ENCODE measurements at places on chromosomes 7 and 10.

- no peak for ATAC-seq
These were observed 507.4 kb downstream of the SORCS3 start for GRCh38 chr10:105148456-105148855.

DNA sequence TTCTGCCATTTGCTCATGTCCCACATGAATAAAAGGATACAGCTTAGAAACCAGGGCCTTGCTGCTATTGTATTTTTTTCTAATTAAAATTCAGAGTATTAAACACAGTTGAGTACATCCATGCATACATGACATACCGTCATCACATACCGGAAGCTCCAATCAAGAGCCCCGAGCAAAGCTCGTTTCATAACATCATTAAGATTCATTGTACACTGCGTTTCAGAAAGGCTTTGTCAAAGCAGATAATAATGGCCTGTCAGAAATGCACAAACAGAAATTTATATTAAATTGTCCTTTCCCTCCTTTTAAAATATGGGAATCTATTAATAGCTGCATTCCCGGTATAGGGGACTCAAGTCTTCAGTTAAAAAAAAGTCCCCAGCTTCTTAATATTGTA, 103.4 kb downstream of the PRTFDC1 start:
- no peak for ATAC-seq

DNA sequence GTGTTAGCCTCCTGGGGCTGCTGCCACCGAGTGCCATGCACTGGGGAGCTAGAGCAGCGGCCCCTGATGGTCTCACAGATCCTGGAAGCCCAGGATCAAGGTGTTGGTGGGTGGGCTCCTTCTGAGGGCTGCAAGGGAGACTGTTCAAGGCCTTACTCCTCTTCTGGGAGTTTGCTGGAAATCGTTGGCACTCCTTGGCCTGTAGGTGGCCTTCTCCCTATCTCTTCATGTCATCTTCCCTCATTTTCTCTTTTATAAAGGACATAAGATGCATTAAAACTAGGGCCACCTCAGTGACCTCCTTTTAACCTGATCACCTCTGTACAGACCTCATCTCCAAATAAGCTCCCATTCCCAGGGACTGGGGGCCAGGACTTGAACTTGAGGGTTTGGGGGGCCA, 27.0 kb upstream of the ZNF862 start:
- ATAC-seq: peak; percentile 60

- ATAC-seq: no peak
These were observed 7.5 kb upstream of the CYTH3 start for GRCh38 chr7:6279937-6280336.

GRCh38 chr10:11097686-11098085, 80.0 kb downstream of the CELF2 start:
- no peak for ATAC-seq

DNA sequence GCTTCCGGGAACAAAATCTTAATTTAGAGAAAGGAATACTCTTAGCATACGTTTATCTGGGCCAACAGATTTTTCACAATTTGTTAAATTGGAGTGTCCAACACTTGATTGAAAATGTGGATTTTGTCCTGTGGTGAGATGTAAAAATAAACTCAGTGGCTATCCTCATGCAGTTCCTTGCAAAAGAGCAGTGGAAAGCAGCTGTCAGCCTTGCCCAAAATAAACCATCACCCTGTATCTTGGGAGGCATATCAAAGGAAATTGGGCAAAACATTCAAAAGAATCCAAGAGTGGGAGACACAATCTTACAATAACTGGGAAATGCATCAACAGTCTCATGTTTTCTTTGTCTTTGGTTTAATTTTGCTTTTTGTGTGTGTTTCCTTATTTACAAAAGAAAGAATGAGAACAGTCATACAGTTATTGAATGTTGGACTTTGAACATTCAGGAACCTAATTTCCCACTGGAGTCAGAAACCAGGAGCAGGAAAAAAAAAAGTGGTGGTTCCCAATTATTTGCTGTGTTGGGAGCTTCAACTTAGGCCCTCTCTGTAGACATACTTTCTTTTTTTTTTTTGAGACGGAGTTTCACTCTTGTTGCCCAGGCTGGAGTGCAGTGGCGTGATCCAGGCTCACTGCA, 44.4 kb upstream of the DGKI start:
- ATAC-seq: no peak

- no peak for ATAC-seq
These were observed 1.1 kb upstream of the ASB10 start for GRCh38 chr7:151188252-151188542.

DNA sequence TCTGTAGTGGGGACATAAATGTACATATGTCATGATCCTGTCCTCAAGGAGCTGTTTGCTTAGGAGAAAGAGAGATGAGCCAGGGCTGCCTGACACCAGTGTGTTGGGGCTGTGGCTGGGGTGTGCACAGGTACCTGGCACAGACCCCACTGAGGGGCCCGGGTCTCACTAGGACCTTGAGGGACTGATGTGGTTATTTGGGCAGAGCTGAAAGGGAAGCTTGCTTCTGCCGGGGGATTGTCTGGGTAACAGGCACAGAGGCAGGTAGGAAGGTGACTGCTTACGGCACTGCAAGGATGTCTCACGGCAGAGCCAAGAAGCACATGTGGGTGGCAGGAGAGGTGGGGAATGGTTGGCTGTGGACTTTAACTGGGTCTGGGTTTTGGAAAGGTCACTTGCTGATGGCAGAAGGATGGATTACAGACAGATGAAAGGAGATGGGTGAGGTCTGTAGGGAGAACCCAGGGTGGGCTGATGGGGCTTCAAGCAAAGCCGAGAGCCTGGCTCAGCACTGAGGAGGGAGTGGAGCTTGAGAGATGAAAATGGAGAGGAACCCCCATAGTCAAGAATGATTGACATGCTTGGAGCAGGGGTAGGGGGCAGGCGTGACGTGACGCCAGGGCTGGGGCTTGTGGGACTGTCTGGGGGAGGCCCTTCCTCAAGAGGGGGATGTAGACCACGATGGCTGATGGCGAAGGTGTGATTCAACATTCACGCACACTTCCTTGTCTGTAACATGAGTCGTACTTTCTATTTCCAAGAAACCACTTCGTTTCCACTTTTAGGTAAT, 207.7 kb upstream of the SHH start:
- ATAC-seq: no peak

- ATAC-seq: peak; percentile 60
These were observed 47.3 kb upstream of the OIT3 start for GRCh38 chr10:72846238-72846637.

DNA sequence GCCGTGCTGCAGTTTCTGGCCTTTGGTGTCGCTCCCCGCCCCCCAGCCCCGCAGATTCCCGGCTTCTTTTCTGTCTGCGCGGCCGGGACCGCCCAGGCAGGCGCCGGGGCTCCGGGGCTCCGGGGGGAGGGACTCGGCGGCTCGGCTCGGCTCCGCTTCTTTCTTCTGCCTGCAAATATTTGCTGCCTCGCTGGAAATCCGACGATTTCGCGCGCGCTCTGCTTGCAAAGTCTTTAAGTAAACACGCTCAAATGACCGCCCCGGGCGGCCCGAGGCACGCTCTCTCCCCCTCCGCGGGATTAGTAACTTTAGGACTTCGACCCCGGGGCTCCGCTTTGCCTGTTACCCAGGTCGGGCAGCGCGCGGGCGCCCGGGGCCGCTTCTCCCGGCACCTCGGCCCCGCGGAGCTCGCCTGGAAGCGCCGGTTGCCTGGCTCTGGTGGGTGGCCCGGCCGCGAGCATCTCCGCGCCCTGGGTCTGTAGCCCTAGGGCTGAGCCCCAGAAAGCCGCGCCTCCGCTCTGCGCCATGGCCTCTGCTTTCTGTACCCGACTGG, 3.9 kb upstream of the GATA3 start:
- ATAC-seq: no peak

DNA sequence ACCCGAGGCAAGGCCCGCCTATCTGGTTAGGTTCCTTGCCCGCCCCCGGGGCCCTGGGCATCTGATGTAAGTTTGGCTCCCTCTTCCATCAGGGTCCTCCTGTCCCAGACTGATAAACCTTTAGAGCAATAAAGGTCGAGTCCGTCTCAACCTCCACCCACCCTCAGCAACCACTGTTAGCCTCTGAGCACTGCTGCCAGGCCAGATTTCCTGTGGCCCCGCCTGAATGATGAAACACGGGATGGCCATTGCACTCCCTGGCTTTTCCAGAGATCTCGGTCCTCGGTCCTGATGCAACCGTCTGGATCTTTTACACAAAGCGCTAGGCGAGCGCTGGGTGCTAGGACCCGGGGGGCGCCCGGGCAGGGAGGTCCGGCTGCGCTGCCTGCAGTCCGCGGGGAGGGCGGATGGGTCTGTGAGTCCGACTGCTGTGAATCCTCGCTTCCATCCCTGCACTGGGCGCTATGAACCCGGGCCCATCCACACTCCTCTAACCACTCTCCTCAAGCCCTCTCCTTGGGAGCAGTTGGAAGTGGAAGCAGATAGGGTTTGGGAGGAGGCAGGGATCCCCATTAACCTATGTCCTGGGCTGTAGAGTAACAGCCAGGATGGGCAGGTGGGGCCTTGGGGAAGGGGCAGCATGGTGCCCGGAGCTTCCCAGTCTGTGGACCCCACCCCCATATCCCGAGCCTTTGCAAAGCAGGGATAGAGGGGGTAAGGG, 875 bp upstream of the DDIT4 start:
- ATAC-seq: peak; percentile 77

DNA sequence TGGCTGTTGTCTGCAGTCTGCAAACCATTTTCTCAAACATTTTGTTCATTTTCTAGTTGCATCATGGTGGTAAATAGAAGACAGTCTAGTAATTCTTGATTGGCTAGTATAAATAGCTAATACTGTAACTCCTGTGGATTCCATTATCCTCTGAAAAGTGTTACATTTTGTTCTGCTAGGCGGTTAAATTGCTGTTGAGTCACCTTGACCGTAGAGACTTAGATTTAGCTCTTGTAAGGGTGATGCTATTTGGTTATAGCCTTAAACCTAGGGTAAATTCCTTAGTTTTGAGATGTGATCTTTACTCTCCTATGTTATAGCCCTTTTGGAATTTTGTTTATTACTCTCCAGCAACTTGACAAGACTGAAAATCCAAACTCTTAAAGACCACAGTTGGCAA, 58.8 kb downstream of the SHOC2 start:
- ATAC-seq: no peak

- peak; percentile 7 for ATAC-seq
These were observed 28.5 kb upstream of the SH2B2 start for GRCh38 chr7:102258073-102258748.

DNA sequence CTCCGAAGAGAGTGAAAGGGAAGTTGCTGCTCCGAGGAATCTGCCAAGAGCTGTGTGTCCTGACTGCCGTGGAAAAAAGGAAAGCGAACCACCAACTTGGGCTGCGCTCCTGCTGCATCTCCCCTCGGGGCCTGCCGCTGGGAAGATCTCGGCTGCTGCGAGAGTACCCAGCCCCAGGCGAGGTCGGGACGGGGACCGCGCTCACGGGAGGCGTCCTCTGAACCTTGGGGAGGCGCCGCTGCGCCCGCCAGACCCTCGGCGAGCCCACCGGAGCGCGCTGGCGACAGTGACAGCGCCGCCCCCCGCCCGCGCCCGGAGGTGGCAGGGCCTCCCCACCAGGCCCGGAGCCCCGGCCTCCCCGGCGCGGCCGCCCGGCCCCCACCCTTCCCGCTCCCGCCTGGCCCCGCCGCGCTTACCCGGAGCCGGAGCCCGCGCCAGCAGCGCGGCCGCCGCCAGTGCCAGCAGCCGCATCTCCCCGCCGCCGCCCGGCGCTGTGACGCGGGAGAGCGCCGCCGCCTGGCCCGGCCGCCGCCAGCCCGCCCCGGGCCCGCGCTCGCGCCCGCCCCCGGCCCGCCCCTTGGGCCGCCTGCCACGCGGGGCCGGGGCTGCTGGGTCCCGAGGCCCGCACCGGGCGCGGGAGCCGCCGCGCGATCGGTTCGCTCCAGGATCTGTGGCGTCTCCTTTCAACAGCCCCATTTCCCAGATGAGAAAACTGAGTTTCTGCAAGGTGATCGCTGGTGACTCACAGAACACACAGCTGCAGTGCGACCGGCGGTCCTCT, at the start of gene VSTM4:
TSS of gene VSTM4 (minus strand) at position 508 of the 781 bp plus-strand sequence. CDS start at position 471, 37 bp downstream.
- ATAC-seq: no peak

- no peak for ATAC-seq
These were observed 100.2 kb downstream of the KCND2 start for GRCh38 chr7:120373174-120373573.

DNA sequence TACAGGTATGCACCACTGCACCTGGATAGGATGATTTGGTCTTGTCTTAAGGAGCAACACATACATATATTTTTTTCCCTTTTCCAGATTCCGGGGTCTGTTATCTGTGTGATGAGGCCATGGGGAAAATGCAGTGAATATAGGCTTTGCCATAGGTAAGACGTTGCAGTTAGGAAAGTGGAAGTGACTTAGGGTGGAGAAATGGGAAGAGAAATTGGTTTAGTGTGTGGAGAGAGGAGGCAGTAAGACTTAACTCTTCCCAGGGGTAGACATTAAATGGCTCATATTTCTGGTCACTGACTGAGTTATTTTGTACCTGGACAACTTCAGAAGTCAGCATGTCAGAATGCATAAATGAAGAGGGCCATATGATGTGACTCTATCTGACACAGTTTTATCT, 66.7 kb downstream of the PFKFB3 start:
- ATAC-seq: no peak

- no peak for ATAC-seq
These were observed 307.2 kb downstream of the PTEN start for GRCh38 chr10:88170628-88171027.

GRCh38 chr7:133354546-133355324, 101.9 kb downstream of the EXOC4 start:
- no peak for ATAC-seq

DNA sequence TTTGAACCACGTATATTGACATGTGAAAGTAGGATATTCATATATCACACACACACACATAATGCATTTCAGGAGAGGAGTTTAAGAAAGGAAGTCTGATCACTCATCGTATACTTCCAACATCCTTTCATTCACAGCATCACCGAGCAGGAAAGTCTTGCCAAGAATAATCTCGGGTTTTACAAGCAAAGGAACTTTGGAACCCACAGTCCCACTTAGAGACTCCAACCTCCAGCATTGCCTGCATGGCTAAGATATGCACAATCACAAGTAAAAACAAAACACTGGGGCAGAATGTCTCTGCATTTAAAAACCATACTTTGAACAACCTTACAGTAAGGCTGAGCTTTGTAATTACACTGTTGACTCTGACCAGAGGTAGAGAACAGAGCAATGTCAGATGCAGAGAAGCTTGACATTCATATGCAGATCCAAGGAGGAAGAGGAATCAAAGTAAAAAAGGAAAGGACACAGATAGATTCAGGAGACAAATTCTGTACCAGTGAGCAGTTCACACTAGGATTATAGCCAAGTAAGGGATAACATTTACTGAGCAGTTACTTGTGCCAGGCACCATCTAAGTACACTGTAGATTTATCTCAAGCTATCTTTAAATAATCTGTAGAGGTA, 14.8 kb downstream of the THSD7A start:
- no peak for ATAC-seq

DNA sequence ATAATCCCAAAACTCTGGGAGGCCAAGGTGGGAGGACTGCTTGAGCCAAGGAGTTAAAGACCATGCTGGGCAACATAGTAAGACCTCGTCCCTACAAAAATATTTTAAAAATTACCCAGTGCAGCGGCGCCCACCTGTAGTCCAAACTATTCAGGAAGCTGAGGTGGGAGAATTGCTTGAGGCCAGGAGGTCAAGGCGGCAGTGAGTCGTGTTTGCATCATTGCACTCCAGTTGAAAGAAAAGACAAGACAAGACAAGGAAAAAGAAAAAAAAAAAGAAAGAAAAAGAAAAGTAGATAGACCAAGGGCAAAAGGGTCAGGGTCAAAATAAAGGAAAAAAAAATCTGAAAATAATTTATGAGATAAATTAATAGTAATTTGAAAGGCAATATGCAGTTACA, 5.8 kb downstream of the ANXA7 start:
- ATAC-seq: no peak

- ATAC-seq: no peak
These were observed 9.7 kb upstream of the CAMK2G start for GRCh38 chr10:73884017-73884416.
